A549 treated with dexamethasone at 1 μM for 4 hours (cell line): ENCODE measurements at places on chromosomes 4 and X. TPM values are rescaled to one million over a fixed set of nuclear protein-coding genes. Genes with fewer than 3 reads are reported as not detected.

SPACA5 gene
- not detected in 5 replicates for total RNA-seq

MAGEA2B gene
- 0.08 to 0.42 TPM (median 0.24 TPM) in 4 of 5 replicates, not detected in the other for total RNA-seq

SGMS2 gene
- total RNA-seq = 19.9 to 41.3 TPM (median 37.4 TPM) in 5 replicates

FHIP1A gene
- 0.06 to 0.42 TPM (median 0.21 TPM) in 5 replicates for total RNA-seq

FRMD7 gene
- total RNA-seq = not detected in 5 replicates

GYPB gene
- total RNA-seq = not detected in 5 replicates

TMPRSS11F gene
- not detected in 5 replicates for total RNA-seq

RAB39B gene
- 0.71 to 1.0 TPM (median 0.80 TPM) in 5 replicates for total RNA-seq

NPY2R gene
- 0.04 TPM in 1 of 5 replicates, not detected in the others for total RNA-seq

HTR2C gene
- not detected in 5 replicates for total RNA-seq

CT47B1 gene
- not detected in 5 replicates for total RNA-seq

TBX22 gene
- total RNA-seq = not detected in 5 replicates

NWD2 gene
- total RNA-seq = not detected in 5 replicates

COX7B gene
- 554 to 678 TPM (median 586 TPM) in 5 replicates for total RNA-seq

TRIML2 gene
- total RNA-seq = 32.4 to 48.9 TPM (median 38.8 TPM) in 5 replicates

S100P gene
- 89.2 to 107 TPM (median 90.8 TPM) in 5 replicates for total RNA-seq

TEC gene
- 1.5 to 2.3 TPM (median 1.6 TPM) in 5 replicates for total RNA-seq

DHX15 gene
- 96.5 to 109 TPM (median 101 TPM) in 5 replicates for total RNA-seq

TLR7 gene
- total RNA-seq = not detected in 5 replicates

MECP2 gene
- 16.2 to 25.6 TPM (median 22.5 TPM) in 5 replicates for total RNA-seq

NAP1L5 gene
- total RNA-seq = 2.1 to 2.8 TPM (median 2.3 TPM) in 5 replicates

DGAT2L6 gene
- not detected in 5 replicates for total RNA-seq

POF1B gene
- 2.0 to 3.0 TPM (median 2.4 TPM) in 5 replicates for total RNA-seq
